ENCODE measurements at places on chromosomes 11 and 22. TPM values are rescaled to one million over a fixed set of nuclear protein-coding genes. Genes with fewer than 3 reads are reported as not detected.

DNA sequence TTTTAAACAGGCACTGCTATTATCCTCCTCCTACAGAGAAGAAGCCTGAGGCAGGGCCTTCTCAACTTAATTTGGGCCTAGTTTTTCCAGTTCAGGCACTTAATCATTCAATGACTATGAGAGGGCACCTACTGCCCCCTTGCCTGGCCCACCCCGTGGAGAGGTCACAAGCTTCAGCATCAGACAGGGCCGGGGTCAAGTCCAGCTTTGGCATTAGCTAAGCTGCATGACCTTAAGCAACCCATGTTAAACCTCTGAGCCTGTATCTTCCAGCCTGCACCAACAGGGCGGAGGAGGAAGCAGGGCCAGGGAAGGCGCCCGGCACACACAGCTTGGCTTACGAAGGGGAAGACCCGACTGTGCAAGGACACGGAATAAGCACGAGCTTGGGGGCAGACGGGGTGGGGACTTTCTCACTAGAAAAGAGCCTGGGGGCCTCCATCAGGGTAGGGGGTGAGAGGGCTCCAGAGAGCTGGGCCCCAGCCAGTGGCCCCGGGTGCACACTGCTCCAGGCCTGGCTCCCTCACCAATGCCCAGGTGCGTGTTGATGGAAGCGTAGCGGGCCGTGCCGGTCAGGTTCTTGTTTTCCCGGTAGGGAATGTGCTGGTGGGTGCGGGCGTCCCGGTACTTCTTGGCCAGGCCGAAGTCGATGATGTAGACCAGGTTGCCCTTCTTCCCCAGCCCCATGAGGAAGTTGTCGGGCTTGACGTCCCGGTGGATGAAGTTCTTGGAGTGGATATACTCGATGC is 16.9 kb downstream of the CSNK1E start:
- no peak for DNase-seq

Gene PHOX2A
- total RNA-seq, result not detected

Gene DDTL
- total RNA-seq, result not detected

Gene ZFPL1
- 50.8 TPM for total RNA-seq

Gene HBG1
- total RNA-seq, result not detected

Gene YPEL4
- total RNA-seq, result 1.3 TPM

Gene CASP5
- total RNA-seq, result 1.6 TPM

All from natural killer cell (primary cell).